ENCODE measurements at places on chromosomes 7 and 10.

GRCh38 chr10:74052994-74053393, 55.1 kb downstream of the VCL start:
- DNase-seq: no peak

GRCh38 chr7:14739841-14740185, 162.7 kb downstream of the DGKB start:
- no peak for DNase-seq

- no peak for DNase-seq
Measured at GRCh38 chr7:22718911-22719420, 8.0 kb upstream of the IL6 start.

DNA sequence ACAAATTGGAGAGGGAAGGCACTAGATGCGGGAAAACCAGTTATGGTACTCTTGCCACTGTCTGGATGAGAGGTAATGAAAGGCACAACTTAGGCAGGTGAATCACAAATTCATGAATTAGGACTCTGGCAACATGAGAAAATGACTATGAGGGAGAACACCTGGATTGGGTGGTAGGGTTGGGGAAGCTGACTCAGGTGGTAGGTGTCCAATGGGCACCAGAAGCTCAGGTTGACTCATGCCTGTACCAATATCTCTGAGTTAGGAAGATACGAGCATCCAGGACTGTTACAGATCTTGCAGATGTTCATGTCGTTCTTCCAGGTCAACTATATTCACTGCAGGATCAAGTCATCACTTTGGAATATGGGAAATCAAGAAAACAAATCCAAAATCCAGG, 56.7 kb downstream of the NPY start:
- DNase-seq: no peak

GRCh38 chr7:155746188-155746587, 66.1 kb downstream of the SHH start:
- no peak for DNase-seq

DNA sequence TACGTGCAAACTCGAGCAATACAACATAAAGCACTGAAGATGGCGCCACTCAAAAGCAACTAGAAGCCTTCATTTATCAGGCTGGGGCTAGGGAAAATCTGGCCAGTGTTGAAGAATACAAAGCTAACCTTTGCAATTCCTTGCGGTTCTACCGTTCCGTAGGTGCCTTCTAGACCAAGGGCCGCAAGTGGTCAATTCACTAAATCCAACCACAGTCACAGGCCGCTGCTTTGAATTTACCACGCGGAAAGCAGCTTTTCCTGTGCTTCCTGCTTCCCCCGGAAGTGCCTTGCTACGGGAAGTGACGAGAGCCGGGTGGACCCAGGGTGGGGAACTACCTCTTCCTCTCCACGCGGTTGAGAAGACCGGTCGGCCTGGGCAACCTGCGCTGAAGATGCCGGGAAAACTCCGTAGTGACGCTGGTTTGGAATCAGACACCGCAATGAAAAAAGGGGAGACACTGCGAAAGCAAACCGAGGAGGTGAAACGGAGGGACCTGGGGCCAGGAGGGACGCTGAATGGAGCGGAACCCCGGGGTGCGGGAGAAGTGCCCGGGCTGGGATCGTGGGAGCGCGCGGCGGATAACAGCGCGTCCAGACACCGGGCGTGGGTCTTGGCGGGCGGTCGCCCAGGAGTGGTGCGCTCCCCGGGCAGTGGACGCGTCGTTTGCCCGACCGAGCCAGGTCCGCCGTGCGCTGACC, at the start of gene DDX21:
TSS of gene DDX21 (plus strand) at position 339 of the 701 bp plus-strand sequence. CDS start at position 395, 56 bp downstream.
- DNase-seq: peak; percentile 81

DNA sequence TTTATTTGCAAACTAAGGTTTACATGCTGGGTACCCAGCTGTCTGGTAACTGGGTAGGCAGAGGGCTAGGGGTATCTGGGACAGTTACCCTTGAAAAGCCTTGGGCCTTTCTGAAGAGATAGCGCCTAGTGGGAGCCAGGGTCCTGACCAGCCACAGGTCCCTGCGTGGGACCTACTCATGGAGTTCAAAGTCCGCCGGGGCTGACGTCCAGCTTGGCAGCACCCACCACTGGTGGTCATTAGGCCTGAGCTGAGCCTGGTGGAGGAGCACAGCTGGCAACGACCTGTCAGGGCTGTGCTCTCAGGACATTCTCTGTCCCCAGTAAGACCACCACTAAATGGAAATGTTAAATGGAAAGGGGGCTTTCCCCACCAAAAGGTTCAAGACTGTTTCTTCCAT, 20.0 kb downstream of the GUSB start:
- DNase-seq: no peak

DNA sequence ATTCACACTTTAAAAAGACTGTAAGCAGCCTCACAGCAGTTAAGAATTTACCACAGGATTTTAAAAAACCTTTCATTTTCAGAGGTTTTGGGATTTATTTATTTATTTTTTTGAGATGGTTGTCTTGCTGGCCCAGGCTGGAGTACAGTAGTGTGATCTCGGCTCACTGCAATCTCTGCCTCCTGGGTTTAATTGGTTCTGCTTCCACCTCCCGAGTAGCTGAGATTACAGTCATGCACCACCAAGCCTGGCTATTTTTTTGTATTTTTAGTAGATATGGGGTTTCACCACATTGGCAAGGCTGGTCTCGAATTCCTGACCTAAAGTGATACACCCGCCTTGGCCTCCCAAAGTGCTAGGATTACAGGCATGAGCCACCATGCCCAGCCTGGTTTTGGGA, 19.1 kb downstream of the MINDY4 start:
- no peak for DNase-seq

GRCh38 chr7:143505838-143506237, 28.2 kb downstream of the TAS2R41 start:
- DNase-seq: no peak

GRCh38 chr7:151168003-151168786, 701 bp upstream of the GBX1 start:
- no peak for DNase-seq

DNA sequence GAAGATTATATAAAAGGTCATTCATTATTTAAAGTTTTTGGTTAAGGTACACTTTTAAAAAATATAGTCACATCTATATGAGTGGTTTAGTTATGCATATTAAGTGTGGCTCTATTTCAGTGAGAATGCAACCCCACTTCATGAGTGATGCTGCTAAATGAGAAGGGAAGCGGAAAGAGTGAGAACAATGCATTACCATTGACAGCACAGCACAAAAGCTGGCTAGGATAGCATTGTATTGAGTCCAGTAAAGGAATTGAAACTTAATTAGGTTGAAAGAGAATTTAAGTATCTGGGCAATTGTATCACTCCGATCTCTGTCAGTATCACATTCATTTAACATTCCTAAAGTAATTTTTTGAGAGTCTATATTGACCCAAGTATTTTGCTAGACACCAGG, 13.2 kb downstream of the POM121L12 start:
- DNase-seq: no peak

GRCh38 chr10:7857262-7857661, 39.0 kb downstream of the TAF3 start:
- no peak for DNase-seq

DNA sequence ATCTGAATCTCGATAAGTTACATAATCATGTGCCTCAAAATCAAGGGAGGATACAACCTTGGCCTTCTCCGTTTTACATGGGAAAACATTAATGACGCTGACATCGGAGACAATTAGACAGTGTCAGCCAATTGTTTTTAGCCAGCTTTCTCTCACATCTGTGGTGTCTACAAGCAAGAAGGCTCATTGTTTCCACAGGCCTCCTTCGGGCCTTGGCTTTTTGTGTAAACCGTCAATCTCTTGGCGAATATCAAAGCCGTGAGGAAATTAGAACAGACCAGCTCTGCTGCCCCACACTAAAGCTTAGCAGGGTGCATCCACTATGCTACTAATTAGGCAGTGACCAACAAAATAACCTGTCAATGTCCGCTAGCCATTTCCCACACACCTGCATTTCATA, 43.2 kb downstream of the VAX1 start:
- no peak for DNase-seq

DNA sequence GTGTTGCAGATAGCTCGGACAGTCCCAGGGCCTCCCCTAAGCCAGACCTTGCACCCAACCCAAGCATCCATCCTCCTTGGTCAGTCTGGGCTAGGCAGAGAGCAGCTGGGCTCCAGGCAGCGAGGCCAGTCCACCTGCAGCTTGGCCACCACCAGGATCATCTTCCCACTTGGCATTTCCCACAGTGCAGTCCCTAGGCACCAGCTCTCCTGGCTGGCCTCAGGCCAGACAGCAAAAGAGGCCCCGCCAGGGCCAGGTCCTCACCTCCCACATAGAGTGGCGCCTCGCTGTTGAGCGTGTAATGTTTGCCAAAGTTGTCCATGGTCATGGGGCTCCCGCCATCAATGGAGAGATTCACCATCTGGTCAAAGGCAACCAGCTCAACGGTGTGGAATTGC, 171.7 kb downstream of the LCOR start:
- DNase-seq: no peak

DNA sequence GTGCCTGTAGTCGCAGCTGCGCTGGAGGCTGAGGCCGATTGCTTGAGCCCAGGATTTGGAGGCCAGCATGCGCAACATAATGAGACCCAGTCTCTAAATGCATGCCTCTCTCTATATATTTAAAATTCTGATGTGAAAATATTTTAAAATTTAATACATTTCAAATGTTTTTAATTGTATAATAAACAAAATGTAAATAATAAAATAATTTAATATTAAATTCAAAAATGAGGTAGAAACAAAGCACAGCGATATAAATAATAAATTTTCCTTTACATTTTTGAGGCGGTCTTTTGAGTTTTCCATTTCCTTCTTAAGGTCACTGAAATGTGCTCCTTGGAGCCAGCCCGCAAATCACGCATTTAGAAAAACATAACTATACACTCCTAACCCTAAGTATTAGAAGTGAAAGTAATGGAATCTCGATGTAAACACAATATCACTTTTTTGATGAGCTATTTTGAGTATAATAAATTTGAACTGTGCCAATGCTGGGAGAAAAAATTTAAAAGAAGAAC, 523 bp upstream of the CDK1 start:
- no peak for DNase-seq

- DNase-seq: no peak
Measured at GRCh38 chr10:108241166-108241565, 1076.7 kb upstream of the SORCS1 start.

DNA sequence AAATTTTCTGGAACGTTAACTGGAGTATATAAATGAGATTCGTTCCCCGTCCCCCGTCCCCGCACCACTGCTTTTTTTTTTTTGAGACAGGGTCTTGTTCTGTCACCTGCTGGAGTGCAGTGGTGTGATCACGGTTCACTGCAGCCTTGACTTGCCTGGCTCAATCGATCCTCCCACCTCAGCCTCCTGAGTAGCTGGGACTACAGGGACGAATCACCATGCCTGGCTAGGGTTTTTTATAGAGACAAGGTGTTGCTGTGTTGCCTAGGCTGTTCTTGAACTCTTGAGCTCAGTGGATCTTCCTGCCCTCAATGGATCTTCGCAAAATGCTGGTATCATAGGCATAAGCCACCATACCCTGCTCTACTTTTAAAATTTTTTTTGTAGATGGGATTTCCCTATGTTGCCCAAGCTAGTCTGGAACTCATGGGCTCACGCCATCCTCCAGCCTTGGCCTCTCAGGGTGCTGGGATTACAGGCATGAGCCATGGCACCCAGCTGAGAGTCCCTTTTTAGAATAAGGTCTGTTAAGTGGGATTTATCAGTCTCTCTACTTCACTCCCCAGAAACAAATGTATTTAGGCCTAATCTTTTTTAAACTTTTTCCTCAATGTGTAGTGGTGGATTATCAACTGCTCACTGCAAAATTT, 122.9 kb downstream of the LYZL1 start:
- no peak for DNase-seq

GRCh38 chr10:91201213-91201996, 19.1 kb upstream of the PCGF5 start:
- DNase-seq: no peak

Measured in NK-92 treated with Interleukin-12 subunit alpha and Interleukin-12 subunit beta, amount 100 ng/mL, for 24 hours (cell line).